NCI-H1694 treated with DMSO at 0.1 percent for 48 hours (cell line): ENCODE measurements at places on chromosomes 13 and 19.

GRCh38 chr19:30069535-30070197, 127.6 kb downstream of the URI1 start:
- DNase-seq, result no peak

GRCh38 chr19:6260912-6261650, 18.7 kb downstream of the MLLT1 start:
- no peak for DNase-seq

- DNase-seq, result no peak
Measured at GRCh38 chr19:1028062-1028926, 1.9 kb downstream of the CNN2 start.

DNA sequence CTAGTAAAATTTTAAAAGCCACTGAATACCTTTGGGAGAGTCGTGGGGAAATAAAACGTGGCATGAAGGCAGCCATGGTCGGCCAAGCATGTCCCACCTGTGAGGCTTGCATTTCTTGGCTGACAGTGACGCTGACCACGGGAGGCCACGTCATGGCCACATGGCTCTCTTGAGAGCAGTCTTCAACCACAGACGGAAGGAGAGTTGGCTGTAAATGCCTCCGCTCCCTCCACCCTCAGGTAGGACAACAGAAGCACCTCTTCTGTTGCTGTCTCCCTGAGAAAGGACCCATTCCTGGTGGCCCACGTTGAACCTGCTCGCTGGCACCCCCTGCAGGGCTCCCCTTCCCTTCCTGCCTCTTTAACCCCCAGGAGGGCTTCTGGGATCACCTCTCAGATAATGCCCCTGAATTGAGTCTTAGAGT, 10.6 kb upstream of the LRRC25 start:
- peak; percentile 11 for DNase-seq

- no peak for DNase-seq
Measured at GRCh38 chr13:107351305-107351704, 783.4 kb upstream of the ARGLU1 start.

DNA sequence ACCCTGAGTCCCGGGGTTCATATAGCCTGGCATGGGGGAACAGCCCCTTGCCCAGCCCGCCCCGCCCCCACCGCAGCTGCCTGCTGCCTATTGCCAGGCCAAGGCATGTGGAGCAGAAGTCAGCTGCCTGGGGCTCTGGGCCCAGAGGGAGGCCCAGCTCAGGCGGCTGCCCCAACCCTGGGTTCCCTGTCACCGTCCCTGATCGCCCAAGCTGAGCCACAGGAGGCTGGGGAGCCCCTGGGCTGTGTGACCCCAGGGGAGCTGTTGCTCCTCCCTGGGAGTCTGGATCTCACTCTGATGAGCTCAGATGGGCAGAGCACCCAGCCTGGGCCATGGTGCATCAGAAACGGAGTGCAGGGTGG, 1.4 kb downstream of the PLIN4 start:
- no peak for DNase-seq

- DNase-seq, result no peak
Measured at GRCh38 chr13:83929157-83929556, 46.9 kb upstream of the SLITRK1 start.

DNA sequence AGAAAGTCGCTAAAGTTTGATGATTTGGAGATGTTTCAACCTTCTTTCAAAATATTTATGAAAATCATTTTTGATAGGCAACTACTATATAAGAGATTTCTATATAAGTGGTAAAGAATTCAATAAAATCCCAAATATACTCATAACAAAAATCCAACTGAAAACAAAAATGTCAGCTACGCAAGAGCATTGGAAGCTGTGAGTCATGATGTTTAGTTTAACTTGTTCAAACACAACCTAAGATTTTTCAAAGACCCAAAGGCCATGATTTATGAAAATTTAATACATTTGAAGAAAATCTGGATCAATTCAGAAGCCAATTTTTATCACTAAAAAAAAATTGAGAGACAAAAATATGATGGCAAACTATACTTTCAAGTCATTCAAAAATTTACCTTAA, 226.6 kb downstream of the MZT1 start:
- DNase-seq, result no peak

DNA sequence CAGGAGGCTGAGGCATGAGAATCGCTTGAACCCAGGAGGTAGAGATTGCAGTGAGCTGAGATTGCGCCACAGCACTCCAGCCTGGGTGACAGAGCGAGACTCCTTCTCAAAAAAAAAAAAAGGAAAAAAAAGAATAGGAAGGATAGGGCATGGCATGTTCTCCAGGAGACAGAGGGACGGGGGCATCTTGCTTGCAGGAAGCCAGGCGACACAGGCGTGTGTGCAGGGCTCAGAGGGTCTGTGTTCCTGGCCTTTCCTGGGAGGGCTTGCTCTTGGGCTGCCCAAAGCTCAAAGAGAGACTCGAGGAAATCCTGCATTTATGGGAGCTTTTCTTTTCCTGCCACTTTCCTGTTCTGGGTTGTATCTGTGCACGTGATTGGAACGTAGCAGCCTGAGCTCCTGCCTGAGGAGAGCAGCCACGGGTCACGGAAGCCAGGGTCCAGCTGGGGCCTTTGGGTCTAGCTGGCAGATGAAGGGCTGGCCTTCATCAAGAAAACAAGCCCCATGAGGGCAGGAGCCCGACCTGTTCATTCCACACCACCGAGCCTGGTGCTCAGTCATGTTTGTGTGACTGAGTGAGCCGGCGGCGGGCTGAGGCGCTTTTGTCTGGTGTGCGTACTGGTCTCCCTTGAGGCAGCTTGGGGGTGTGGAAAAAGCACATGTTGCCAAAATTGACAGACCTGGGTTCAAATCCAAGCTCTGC, 44.5 kb downstream of the CAPN12 start:
- DNase-seq, result no peak

DNA sequence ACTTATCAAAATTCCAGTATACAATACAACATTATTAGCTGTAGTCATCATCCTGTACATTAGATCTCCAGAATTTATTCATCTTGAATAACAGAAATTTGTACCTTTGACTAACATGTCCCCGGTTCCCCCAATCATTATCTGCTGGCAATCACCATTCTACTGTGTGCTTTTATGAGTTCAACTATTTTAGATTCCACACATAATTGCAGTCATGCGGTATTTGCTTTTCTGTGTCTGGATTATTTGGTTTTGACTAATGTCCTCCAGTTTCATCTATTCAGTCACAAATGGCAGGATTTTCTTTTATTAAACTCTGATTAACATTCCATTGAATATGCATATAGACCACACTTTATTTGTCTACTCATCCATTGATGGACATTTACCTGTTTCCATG, 530.7 kb upstream of the SLITRK1 start:
- DNase-seq, result no peak

GRCh38 chr13:107860284-107860683, 355.1 kb downstream of the LIG4 start:
- no peak for DNase-seq

GRCh38 chr19:30118221-30118620, 176.2 kb downstream of the URI1 start:
- DNase-seq, result no peak

DNA sequence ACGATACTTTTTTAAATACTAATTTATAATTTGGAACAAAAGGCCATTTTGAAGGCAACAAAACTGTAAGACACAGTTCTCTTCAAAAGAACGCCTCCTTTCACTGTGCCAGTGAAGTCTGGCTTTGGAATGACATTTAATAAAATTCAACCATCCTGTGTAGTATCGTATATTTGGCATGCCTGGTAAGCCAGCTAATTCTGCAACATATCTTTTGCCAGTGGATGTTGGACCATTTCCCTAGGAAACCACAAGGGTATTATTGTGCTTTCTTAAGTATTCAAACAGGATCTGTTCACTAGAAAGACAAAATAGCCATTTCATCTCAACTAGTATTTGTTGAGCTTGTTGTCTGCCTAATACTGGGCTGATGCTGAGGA, 111.6 kb downstream of the RGCC start:
- no peak for DNase-seq

GRCh38 chr13:108594153-108594552, 35.3 kb upstream of the MYO16 start:
- DNase-seq, result no peak

DNA sequence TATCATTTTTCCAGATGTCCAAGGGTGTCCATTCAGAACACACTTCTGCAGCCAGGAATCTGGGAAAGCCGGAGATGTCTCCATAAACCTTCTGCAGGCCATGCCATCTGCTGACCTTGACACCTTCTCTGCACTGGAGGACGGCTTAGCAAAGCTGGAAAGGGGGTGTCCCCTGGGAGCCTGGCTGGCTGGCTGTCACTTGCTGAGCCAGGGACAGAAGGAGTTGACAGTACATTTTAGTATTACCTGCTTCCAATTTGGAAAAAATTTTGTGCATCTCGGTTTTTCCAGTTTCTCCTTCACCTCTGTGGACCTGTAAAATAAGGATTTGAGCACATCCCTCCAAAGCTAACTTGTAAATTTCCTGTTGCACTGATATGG, 8.1 kb upstream of the CHST8 start:
- DNase-seq, result no peak

GRCh38 chr19:14413693-14414181, 5.4 kb downstream of the DDX39A start:
- no peak for DNase-seq

DNA sequence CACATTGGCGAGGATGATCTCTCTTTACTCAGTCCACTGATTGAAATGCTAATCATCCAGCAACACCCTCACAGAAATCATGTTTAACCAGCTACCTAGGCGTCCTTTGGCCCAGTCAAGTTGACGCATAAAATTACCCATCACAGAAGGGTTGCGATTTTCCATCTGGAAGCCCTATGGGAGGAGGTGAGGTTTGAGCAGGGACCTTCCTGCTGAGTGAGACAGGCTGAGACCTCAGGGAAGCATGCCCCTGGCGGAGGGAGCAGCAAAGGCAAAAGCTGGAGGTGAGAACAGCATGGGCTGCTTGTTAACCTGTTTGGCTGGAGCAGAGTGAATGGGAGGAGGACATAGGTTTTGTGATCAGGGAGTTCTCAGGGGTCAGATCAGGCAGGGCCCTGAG, 7.3 kb downstream of the TTC9B start:
- DNase-seq, result no peak

DNA sequence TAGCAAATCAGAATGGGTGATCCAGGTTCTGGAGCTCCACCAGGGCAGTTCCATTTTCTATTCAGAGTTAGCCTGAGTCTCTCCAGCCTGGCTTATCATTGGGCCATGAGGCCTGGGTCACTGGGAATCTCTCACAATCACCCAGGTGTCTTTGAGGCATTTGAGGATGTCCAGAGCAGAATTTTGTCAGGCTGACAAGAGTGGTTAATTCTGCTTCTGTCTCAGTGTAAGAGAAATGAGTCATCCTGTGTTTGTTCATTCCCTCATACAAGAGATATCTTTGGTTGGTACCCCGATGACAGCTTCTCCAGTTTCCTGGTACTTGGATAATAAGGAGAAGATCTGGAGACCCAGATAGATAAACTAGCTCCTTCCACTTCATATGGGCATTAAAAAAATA, 10.4 kb downstream of the ZNF93 start:
- DNase-seq, result no peak
